ENCODE measurements at places on chromosomes 6 and 20. TPM values are rescaled to one million over a fixed set of nuclear protein-coding genes. Genes with fewer than 3 reads are reported as not detected.

- H3K27me3 ChIP-seq, result no peaks in the 10 kb centered on the region
- no peaks in the 10 kb centered on the region for H3K36me3 ChIP-seq
- no peak overlapping the region for H3K4me3 ChIP-seq
- H3K4me1 ChIP-seq, result no peaks in the 10 kb centered on the region
- no peak overlapping the region for H3K27ac ChIP-seq
- no peak for DNase-seq
Measured at GRCh38 chr6:155706341-155706740, 250.7 kb upstream of the NOX3 start.

DNA sequence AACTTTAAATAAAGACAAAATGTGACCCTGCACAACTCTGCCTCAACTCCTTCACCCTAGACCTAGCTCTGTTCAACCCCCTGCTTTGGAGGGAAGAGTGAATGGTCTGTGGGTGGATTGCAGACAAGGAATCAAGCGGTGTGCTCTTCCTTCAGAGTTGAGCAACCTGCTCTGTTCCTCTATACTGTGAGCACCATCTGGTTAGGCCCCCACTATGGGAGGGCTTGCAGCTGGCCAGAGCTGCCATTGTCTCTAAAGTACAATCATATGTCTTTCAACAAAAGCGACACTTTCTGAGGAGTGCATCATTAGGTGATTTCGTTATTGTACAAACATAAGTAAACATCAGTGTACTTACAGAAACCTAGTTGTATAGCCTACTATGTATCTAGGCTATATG lies 406.1 kb upstream of the MARCKS start:
- no peaks in the 10 kb centered on the region for H3K36me3 ChIP-seq

GRCh38 chr6:21135484-21136013 lies 458.0 kb upstream of the SOX4 start:
- H3K36me3 ChIP-seq, result no peaks in the 10 kb centered on the region
- H3K4me3 ChIP-seq, result no peak overlapping the region
- no peak overlapping the region for H3K27ac ChIP-seq
- H3K27me3 ChIP-seq, result no peaks in the 10 kb centered on the region

- no peak for DNase-seq
- H3K36me3 ChIP-seq, result no peaks in the 10 kb centered on the region
- no peak overlapping the region for H3K27ac ChIP-seq
- no peaks in the 10 kb centered on the region for H3K27me3 ChIP-seq
Measured at GRCh38 chr6:163078712-163079111, 335.8 kb upstream of the QKI start.

GRCh38 chr20:35263532-35264341 lies 14.2 kb downstream of the MMP24OS start:
- H3K4me3 ChIP-seq, result no peak overlapping the region
- H3K27ac ChIP-seq, result no peak overlapping the region
- H3K4me1 ChIP-seq, result no peaks in the 10 kb centered on the region
- H3K27me3 ChIP-seq, result no peaks in the 10 kb centered on the region

- no peaks in the 10 kb centered on the region for H3K36me3 ChIP-seq
- H3K27me3 ChIP-seq, result no peaks in the 10 kb centered on the region
- H3K27ac ChIP-seq, result no peak overlapping the region
- no peak overlapping the region for H3K4me3 ChIP-seq
Measured at GRCh38 chr6:24031496-24031895, 94.5 kb upstream of the NRSN1 start.

DNA sequence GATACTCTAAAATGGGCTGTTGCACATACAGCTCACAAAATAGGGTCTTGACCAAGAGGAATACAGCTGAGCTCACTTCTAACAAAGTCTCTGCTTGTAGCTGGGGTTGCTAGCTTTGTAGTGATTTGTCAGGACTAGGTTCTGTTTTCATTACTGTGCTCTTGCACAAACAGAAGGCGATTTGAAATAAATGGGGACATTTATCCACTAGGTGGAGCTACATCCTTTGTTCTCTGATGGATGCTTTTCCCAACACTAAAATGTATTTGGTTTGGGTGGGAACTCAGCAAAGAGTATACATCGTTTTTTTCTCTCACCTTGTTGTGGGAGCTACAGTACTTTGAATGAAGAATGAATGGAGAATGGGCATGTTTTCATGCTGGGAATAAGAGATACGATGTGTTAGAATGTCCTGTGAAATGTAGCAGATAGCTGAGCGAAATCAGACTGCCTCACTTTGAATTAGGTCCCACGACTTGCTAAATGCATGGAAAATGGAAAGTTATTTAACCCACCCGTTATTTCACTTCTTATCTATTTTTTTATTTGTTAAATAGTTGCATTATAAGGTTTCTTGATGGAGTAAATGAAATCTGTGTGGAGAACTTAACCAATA lies 494.7 kb upstream of the MAP3K7 start:
- H3K36me3 ChIP-seq, result no peaks in the 10 kb centered on the region
- DNase-seq, result no peak
- no peaks in the 10 kb centered on the region for H3K4me1 ChIP-seq
- H3K27me3 ChIP-seq, result no peaks in the 10 kb centered on the region
- no peak overlapping the region for H3K4me3 ChIP-seq
- no peak overlapping the region for H3K27ac ChIP-seq

DNA sequence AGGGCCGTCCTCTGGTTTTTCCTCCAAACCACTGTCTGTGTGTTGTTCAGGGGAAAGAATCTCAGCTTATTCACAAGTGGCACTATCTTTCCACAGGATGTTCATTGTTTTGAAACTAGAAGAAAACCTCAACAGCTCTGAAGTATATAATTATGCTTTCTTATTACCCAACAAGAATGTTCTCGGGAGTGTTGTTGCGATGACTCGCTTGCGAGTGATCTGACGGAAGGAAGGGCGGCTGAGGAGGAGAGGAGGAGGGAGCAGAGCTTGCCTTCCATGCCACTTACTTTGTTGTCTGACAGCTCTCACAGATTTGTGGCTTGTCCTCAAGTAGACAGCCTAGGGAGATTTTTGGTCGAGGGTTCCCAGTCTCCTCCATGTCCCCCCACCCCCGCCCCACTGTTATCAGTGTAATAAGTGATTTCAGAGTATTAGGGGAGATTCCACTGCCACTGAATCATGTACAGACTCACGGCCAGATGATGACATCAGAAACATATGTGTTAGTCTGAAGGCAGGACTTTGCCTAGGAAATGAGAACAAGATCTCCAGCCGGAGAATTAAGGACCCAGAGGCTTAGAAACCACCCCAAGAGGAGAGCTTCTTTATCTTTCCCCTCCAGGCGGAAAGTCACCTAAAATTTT lies 80.7 kb upstream of the CCN6 start:
- peak overlapping the region; percentile 82 for H3K27ac ChIP-seq
- H3K27me3 ChIP-seq, result no peaks in the 10 kb centered on the region
- peak overlapping the region; percentile 8 for H3K4me3 ChIP-seq
- peaks cover 42% of the 10 kb centered on the region for H3K4me1 ChIP-seq

GRCh38 chr6:136254851-136255466 lies 4.8 kb upstream of the MTFR2 start:
- no peak overlapping the region for H3K4me3 ChIP-seq
- no peak for DNase-seq
- peaks cover 11% of the 10 kb centered on the region for H3K4me1 ChIP-seq
- peaks cover 33% of the 10 kb centered on the region for H3K36me3 ChIP-seq
- H3K27ac ChIP-seq, result no peak overlapping the region

- no peak overlapping the region for H3K27ac ChIP-seq
- no peak for DNase-seq
- no peaks in the 10 kb centered on the region for H3K27me3 ChIP-seq
- no peak overlapping the region for H3K4me3 ChIP-seq
- H3K4me1 ChIP-seq, result no peaks in the 10 kb centered on the region
Measured at GRCh38 chr6:13641315-13641714, 26.2 kb downstream of the NOL7 start.

DNA sequence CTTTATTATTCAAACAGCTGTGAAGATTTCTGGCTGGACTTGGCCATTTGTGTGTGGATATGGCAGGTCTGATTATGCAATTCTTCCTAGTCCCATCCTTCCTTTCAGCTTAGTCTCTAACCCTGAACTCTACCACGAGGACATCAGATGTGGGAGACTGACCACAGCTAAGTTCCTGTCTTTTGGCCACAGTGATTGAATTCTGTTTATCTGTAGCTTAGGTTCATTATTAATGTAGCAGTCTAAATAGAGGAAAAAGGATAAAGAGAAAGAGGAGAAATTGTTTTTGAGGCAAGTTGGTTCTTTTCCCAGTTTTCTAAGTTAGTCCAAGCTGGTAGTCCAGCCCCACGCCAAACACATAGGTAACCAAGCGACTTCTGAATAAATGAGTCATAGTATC lies 598.9 kb downstream of the RFPL4B start:
- H3K4me3 ChIP-seq, result no peak overlapping the region
- no peak for DNase-seq
- no peak overlapping the region for H3K27ac ChIP-seq
- no peaks in the 10 kb centered on the region for H3K36me3 ChIP-seq
- H3K27me3 ChIP-seq, result no peaks in the 10 kb centered on the region

DNA sequence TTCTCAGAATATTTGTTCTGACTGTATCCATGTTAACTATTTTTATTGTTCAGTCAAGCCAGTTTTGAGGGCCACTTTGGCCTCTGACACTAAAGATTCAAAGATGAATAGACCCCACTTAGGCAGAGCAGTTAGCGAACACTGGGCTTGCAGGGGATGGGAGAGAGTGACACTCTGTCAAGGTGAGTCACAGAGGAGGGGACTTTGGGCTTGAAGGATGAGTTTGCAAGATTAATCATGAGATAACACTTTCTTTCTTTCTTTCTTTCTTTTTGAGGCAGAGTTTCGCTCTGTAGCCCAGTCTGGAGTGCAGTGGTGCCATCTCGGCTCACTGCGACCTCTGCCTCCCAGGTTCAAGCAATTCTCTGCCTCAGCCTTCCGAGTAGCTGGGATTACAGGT lies 46.4 kb downstream of the SPATA2 start:
- no peaks in the 10 kb centered on the region for H3K27me3 ChIP-seq
- no peak for DNase-seq
- H3K27ac ChIP-seq, result no peak overlapping the region
- H3K4me1 ChIP-seq, result no peaks in the 10 kb centered on the region
- H3K36me3 ChIP-seq, result peaks cover 63% of the 10 kb centered on the region
- no peak overlapping the region for H3K4me3 ChIP-seq

GRCh38 chr20:25984933-25985332 lies 288.3 kb upstream of the ZNF337 start:
- peaks cover 16% of the 10 kb centered on the region for H3K4me1 ChIP-seq
- H3K36me3 ChIP-seq, result no peaks in the 10 kb centered on the region
- DNase-seq, result peak; percentile 32

- H3K27ac ChIP-seq, result no peak overlapping the region
- no peaks in the 10 kb centered on the region for H3K27me3 ChIP-seq
- DNase-seq, result no peak
- peaks cover 44% of the 10 kb centered on the region for H3K36me3 ChIP-seq
- H3K4me3 ChIP-seq, result no peak overlapping the region
Measured at GRCh38 chr20:17941087-17941825, 27.3 kb downstream of the SNX5 start.

DNA sequence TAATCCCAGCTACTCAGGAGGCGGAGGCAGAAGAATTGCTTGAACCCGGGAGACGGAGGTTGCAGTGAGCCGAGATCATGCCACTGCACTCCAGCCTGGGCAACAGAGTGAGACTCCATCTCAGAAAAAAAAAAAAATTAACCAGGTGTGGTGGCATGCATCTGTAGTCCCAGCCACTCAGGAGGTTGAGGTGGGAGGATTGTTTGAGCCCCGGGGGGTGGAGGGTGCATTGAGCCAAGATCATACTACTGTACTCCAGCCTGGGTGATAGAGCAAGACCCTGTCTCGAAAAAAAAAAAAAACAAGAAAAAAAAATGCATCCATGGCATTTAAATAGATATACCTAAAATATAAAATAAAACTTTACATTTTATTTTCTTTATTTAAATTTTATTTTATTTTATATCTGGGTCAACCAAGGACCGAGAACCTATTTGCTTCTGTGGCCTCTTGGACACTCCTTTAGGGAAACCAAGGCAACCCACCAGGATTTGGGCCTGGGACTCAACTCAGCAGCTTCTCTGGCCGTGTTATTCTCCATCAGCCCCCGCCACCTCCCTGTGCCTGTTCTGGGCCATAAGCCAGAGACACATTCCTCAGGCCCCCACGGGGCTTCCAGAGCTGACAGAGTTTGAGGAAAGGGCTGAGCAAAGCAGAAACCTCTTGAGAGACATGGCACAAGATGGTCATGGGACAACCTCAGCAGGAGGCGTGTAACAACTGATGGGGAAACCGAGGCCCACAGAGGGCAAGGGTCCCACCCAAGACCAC lies 6.2 kb downstream of the SNTA1 start:
- no peaks in the 10 kb centered on the region for H3K36me3 ChIP-seq
- no peak overlapping the region for H3K4me3 ChIP-seq
- no peak overlapping the region for H3K27ac ChIP-seq
- no peak for DNase-seq
- H3K4me1 ChIP-seq, result peaks cover 3% of the 10 kb centered on the region
- no peaks in the 10 kb centered on the region for H3K27me3 ChIP-seq

DNA sequence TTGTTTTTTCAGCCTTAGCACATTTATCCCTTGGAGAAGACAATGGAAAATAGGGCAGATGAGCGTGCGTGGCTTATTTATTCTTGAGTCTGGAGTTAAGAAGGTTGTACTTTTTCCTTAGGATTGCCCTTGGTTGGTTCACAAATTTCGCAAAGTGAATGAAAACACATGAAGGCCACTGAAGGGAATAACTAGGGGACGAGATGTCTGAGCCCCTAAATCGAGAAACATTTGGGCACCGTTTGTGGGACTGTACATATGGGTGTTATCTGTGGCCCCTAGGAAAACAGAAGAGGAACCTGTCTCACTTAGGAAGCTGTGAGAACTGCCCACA lies 19.4 kb upstream of the TRIM27 start:
- peak overlapping the region; percentile 67 for H3K4me3 ChIP-seq
- H3K27me3 ChIP-seq, result no peaks in the 10 kb centered on the region
- no peaks in the 10 kb centered on the region for H3K36me3 ChIP-seq
- DNase-seq, result no peak
- peaks cover 40% of the 10 kb centered on the region for H3K4me1 ChIP-seq

GRCh38 chr20:63908008-63908682 lies 13.2 kb downstream of the DNAJC5 start:
- peaks cover 61% of the 10 kb centered on the region for H3K4me1 ChIP-seq
- no peaks in the 10 kb centered on the region for H3K27me3 ChIP-seq
- no peak overlapping the region for H3K4me3 ChIP-seq

GRCh38 chr20:2059411-2059810 lies 42.2 kb upstream of the STK35 start:
- DNase-seq, result no peak
- no peaks in the 10 kb centered on the region for H3K4me1 ChIP-seq
- no peak overlapping the region for H3K27ac ChIP-seq
- no peaks in the 10 kb centered on the region for H3K36me3 ChIP-seq

DNA sequence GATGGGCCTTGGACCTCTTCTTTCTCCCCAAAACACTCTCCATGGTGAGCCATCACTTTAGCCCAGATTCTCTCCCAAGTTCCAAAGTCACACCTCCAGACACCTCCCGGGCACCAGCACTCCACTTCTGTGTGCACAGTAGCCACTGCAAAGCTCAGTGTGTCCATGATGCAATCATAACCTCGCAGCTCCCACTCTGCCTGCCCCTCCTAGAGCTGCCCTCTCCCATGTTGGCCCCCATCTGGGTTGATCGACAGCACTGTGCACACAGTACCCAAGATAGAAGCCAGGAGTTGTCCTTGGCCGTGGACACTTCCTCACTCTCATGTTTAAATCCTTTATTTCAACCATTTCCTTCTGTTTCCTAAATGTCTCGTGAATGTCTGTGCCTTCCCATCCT lies 293.3 kb downstream of the PACRG start:
- DNase-seq, result no peak
- H3K27me3 ChIP-seq, result no peaks in the 10 kb centered on the region
- H3K27ac ChIP-seq, result no peak overlapping the region

The SEMG1 gene
- not detected for total RNA-seq

The BPIFB1 gene
- total RNA-seq, result not detected

The BPIFA1 gene
- total RNA-seq, result not detected

The ADGRF4 gene
- total RNA-seq, result not detected

The WFDC6 gene
- not detected for total RNA-seq

The TEAD3 gene
- total RNA-seq, result 0.11 TPM

The SIRPD gene
- total RNA-seq, result 0.55 TPM

The KIF13A gene
- 0.91 TPM for total RNA-seq

The FOXQ1 gene
- not detected for total RNA-seq
